H9 (cell line): ENCODE measurements at places on chromosomes 7 and 10. TPM values are rescaled to one million over a fixed set of nuclear protein-coding genes. Genes with fewer than 3 reads are reported as not detected.

DNA sequence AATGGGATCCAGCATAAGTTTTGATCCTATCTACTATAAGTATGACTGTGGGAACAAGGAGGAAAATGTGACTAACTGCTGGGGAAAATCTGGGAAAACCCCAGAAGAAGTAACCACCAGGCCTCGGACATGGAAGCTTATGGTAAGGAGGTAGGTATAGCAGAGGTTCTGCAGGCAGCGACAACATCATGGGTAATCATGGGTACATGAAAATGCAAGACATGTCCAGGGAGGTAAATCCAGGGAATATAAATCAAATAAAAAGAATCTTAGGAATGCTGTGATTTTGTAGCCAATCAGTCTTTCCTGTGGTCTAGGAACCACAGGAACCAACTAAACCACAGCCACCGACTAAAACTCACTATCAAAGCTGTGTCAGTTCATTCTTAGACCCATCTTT is 168.3 kb upstream of the NPY start:
- no peak overlapping the region for H3K4me3 ChIP-seq
- H3K27me3 ChIP-seq, result no peaks in the 10 kb centered on the region
- no peak overlapping the region for H3K27ac ChIP-seq
- H3K36me3 ChIP-seq, result no peaks in the 10 kb centered on the region
- no peaks in the 10 kb centered on the region for H3K4me1 ChIP-seq

GRCh38 chr7:138663725-138664710 is 37.1 kb downstream of the SVOPL start:
- peak overlapping the region; percentile 87 for H3K4me3 ChIP-seq
- peaks cover 17% of the 10 kb centered on the region; the same call in 1 of the 2 replicates for H3K4me1 ChIP-seq
- no peaks in the 10 kb centered on the region; the same call in 1 of the 2 replicates for H3K36me3 ChIP-seq
- H3K27ac ChIP-seq, result no peak overlapping the region

GRCh38 chr7:138257459-138258196 is 181.4 kb downstream of the AKR1D1 start:
- no peaks in the 10 kb centered on the region for H3K27me3 ChIP-seq
- H3K4me3 ChIP-seq, result no peak overlapping the region
- H3K4me1 ChIP-seq, result peaks cover 3% of the 10 kb centered on the region; the same call in 1 of the 2 replicates
- no peak overlapping the region for H3K27ac ChIP-seq

DNA sequence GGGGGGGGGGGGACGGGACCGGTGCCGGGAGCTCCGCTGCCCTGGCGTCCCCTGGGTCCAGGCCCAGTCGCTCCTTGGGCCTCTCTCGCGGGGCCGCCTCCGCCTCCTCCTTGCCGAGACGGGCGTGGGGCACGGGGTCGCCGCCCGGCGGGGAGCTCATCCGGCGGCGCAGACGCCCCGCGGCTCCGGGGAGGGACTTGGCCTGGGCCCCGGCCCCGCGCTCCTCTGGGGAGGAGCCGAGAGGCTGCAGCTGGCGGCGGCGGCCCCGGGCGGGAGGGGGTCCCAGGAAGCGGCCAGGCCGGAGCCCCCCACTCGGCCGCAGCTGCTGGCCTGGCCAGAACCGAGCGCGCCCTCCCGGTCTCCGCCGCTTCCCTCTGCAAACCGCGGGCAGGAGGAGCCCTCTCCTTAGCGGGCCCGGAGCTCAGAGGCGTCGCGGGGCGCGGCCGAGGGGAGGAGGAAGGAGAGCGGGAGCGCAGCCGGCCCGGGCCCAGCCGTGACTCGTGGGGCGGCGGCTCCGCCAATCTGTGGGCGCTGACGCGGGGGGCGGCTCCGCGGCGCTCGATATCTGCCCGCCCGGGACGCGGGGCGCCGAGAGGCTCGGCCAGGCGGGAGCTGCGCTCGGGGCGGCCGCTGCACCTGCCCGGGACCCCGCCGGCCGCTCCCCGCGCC is at the start of gene FAM20C:
Gene FAM20C, plus strand, starts transcription at position 591 of the 669 bp plus-strand sequence. CDS start 629 bp downstream, outside the sequence.
- peak; percentile 55 for DNase-seq
- H3K27me3 ChIP-seq, result no peaks in the 10 kb centered on the region
- peaks cover 6% of the 10 kb centered on the region; the same call in 1 of the 2 replicates for H3K4me1 ChIP-seq
- peak within 1 kb of the TSS; percentile 85 for H3K4me3 ChIP-seq
- peaks cover 34% of the 10 kb centered on the region for H3K36me3 ChIP-seq

DNA sequence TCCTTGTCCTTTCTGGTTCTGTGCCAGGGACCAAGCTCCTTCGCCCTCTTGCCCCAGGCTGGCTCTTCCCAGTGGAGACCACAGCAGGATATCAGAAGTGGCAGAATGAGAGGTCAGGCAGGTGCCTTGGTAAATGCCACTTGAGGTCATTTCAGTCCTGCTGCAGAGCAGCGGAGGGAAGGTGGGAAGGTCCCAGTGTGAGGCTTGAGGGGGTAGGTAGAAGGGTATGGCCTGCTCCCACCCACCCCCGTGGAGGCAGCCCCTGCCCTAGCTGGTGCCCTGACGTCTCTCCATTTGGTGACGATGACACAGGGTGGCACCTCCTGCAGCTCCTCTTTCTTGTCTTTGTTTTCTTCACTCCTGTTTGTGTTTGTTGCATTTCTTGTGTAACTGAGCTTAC is 538.8 kb downstream of the TCERG1L start:
- no peaks in the 10 kb centered on the region for H3K27me3 ChIP-seq
- H3K27ac ChIP-seq, result no peak overlapping the region
- no peak overlapping the region for H3K4me3 ChIP-seq
- DNase-seq, result no peak
- H3K4me1 ChIP-seq, result no peaks in the 10 kb centered on the region

DNA sequence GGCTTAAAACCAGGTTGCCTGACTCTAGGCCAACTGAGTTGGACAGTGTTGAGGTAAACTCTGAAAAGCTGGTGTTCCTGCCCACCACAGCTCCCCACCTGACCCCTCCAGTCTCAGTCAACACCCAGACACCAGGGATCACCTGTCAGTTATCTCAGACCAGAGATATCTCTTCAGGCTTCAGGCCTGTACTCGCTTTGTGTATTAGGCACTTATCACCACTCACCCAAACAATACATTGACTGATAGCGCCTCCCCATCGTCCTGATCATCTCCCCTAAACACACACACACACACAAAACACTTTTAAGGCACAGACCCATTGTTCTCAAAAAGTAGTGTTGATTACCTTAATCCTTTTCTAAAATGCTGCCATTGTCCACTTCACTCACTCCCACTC is 111.5 kb downstream of the PLCE1 start:
- no peak overlapping the region for H3K4me3 ChIP-seq
- H3K27ac ChIP-seq, result no peak overlapping the region
- no peak for DNase-seq
- no peaks in the 10 kb centered on the region for H3K27me3 ChIP-seq
- H3K36me3 ChIP-seq, result no peaks in the 10 kb centered on the region

GRCh38 chr7:28135760-28136159 is 44.8 kb downstream of the JAZF1 start:
- no peak overlapping the region for H3K4me3 ChIP-seq
- H3K27ac ChIP-seq, result no peak overlapping the region
- no peak for DNase-seq

GRCh38 chr10:97632949-97633884 is at the start of gene MORN4:
MORN4 (minus strand) TSS chr10:97633500; CDS start chr10:97619653, 13,847 bp downstream.
- H3K4me1 ChIP-seq, result no peaks in the 10 kb centered on the region
- no peak within 1 kb of the TSS for H3K27ac ChIP-seq
- peak; percentile 96 for DNase-seq
- H3K27me3 ChIP-seq, result no peaks in the 10 kb centered on the region

DNA sequence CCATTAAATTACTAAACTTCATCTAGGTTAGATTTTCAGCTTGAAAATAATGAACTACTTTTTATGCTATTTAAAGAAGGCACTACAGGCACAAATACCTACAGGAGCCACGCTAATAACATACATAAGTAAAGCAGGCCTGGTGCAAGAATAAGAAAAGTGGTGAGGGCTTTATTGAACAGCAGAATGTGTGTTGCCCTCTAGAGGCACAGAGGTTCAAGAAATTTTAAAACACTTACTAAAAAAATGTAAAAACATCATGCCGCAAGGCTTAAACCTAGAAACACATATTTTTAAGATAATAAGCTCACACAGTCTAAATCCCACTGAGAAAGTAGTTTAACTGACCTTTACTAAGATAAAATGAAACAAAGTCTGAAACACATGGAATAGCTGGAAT is 20.3 kb downstream of the CACUL1 start:
- no peak overlapping the region for H3K4me3 ChIP-seq
- no peaks in the 10 kb centered on the region for H3K27me3 ChIP-seq
- peaks cover 11% of the 10 kb centered on the region; the same call in 1 of the 2 replicates for H3K4me1 ChIP-seq
- H3K36me3 ChIP-seq, result no peaks in the 10 kb centered on the region; the same call in 1 of the 2 replicates
- no peak overlapping the region for H3K27ac ChIP-seq

- peaks cover 4% of the 10 kb centered on the region; the same call in 2 of the 3 replicates for H3K36me3 ChIP-seq
- no peaks in the 10 kb centered on the region for H3K27me3 ChIP-seq
- no peak for DNase-seq
- H3K4me3 ChIP-seq, result no peak overlapping the region
- H3K4me1 ChIP-seq, result no peaks in the 10 kb centered on the region
Observed at GRCh38 chr7:37336259-37336658, 112.4 kb downstream of the ELMO1 start.

GRCh38 chr10:107576746-107577145 is 412.2 kb upstream of the SORCS1 start:
- no peaks in the 10 kb centered on the region for H3K36me3 ChIP-seq
- H3K4me1 ChIP-seq, result no peaks in the 10 kb centered on the region
- H3K27ac ChIP-seq, result no peak overlapping the region

GRCh38 chr7:94040254-94040653 is 36.1 kb upstream of the BET1 start:
- DNase-seq, result no peak
- no peak overlapping the region for H3K4me3 ChIP-seq
- H3K36me3 ChIP-seq, result no peaks in the 10 kb centered on the region
- no peak overlapping the region for H3K27ac ChIP-seq

GRCh38 chr10:131630772-131631258 is 270.0 kb upstream of the PPP2R2D start:
- H3K27ac ChIP-seq, result no peak overlapping the region
- no peak for DNase-seq
- H3K4me3 ChIP-seq, result no peak overlapping the region
- no peaks in the 10 kb centered on the region for H3K27me3 ChIP-seq

DNA sequence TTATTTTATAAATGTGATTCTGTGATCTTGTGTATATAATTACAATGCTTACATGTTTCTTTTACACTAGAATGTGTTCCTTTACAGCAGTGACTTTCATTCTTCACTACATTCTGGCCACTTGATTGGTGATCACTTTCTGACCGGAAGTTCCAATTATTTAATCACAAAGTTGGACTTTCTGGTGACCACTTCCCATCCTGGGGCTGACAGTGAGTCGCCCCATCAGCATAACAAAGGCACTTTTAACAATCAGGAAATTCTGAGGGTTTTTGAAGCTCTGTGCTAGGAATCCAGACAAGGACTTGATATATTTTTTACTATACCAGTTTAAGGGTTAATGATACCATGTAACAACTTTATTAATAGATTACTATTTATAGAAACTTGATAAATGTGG is 282.3 kb upstream of the KAT6B start:
- no peaks in the 10 kb centered on the region for H3K36me3 ChIP-seq
- no peak for DNase-seq
- no peaks in the 10 kb centered on the region; the same call in 1 of the 2 replicates for H3K4me1 ChIP-seq
- H3K27me3 ChIP-seq, result no peaks in the 10 kb centered on the region
- H3K4me3 ChIP-seq, result no peak overlapping the region

DNA sequence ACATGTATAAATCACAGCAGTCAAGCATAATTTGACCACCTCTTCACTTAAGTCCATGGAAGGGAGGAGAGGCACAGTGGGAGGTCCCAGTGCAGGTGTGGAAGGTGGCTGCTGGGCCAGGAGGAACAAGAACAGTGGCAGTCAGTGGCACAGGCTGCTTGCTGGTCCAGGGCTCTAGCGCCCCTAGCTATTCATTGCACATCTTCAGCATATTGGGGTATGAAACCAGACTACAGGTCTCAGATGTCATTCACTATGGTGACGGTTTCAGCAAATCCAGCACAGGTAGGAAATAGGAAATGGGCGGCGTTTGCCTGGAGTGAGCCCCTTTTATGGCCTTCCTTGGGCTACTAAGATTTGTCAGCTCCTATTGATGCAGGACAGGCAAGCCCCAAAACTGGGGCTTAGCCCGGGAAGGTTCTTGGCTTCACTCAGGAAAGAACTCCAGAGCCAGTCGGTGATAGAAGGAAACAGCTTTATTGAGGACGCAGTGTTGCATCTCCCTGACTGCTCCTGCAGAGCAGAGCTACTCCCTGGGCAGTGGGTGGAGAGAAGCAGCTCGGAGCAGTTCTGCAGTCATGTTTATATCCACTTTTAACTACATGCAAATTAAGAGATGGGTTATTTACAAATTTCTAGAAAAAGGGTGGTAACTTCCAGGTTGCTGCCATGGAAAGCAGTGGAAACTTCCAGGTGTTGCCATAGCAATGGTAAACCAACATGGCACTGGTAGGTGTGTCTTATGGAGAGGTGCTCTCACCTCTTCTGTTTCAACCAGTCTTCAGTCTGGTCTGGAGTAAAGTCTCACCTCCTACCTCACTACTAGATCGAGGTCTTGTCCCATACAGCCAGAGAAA is 608.8 kb downstream of the PARD3 start:
- H3K36me3 ChIP-seq, result peaks cover 11% of the 10 kb centered on the region
- no peaks in the 10 kb centered on the region for H3K4me1 ChIP-seq
- no peak overlapping the region for H3K27ac ChIP-seq

GRCh38 chr10:57018452-57018851 is 657.4 kb upstream of the ZWINT start:
- no peak overlapping the region for H3K27ac ChIP-seq
- DNase-seq, result no peak
- no peaks in the 10 kb centered on the region for H3K27me3 ChIP-seq
- H3K4me1 ChIP-seq, result peaks cover 3% of the 10 kb centered on the region; the same call in 1 of the 2 replicates
- H3K36me3 ChIP-seq, result peaks cover 8% of the 10 kb centered on the region
- no peak overlapping the region for H3K4me3 ChIP-seq

GRCh38 chr7:3453398-3453797 is 152.3 kb downstream of the SDK1 start:
- no peaks in the 10 kb centered on the region for H3K4me1 ChIP-seq
- no peak overlapping the region for H3K4me3 ChIP-seq
- H3K27me3 ChIP-seq, result no peaks in the 10 kb centered on the region
- no peak overlapping the region for H3K27ac ChIP-seq

GRCh38 chr7:51238981-51239495 is 77.6 kb downstream of the COBL start:
- no peaks in the 10 kb centered on the region for H3K36me3 ChIP-seq
- no peak overlapping the region for H3K4me3 ChIP-seq
- no peak for DNase-seq
- H3K27ac ChIP-seq, result no peak overlapping the region
- no peaks in the 10 kb centered on the region for H3K27me3 ChIP-seq
- H3K4me1 ChIP-seq, result no peaks in the 10 kb centered on the region; the same call in 1 of the 2 replicates

- no peaks in the 10 kb centered on the region for H3K27me3 ChIP-seq
- peak; percentile 30 for DNase-seq
- H3K4me3 ChIP-seq, result no peak overlapping the region
- no peaks in the 10 kb centered on the region for H3K4me1 ChIP-seq
Observed at GRCh38 chr10:73159038-73159648, 8.7 kb downstream of the ECD start.

- H3K27ac ChIP-seq, result no peak overlapping the region
- no peak overlapping the region for H3K4me3 ChIP-seq
- no peaks in the 10 kb centered on the region for H3K4me1 ChIP-seq
- H3K36me3 ChIP-seq, result no peaks in the 10 kb centered on the region
Observed at GRCh38 chr10:47101807-47102206, 190.6 kb downstream of the PTPN20 start.

Gene C10orf120
- total RNA-seq, result not detected in 2 replicates

Gene SAP25
- 4.2 and 5.1 TPM in 2 replicates for total RNA-seq

Gene NRG3
- 0.97 and 1.6 TPM in 2 replicates for total RNA-seq

Gene STK31
- total RNA-seq, result 0.24 and 0.33 TPM in 2 replicates

Gene TMEM184A
- 1.3 and 1.5 TPM in 2 replicates for total RNA-seq

Gene GIMAP6
- not detected in 2 replicates for total RNA-seq

Gene C10orf67
- not detected in 2 replicates for total RNA-seq

Gene DYDC2
- 2.6 and 2.8 TPM in 2 replicates for total RNA-seq

Gene SEMA3C
- 1.4 and 1.6 TPM in 2 replicates for total RNA-seq

Gene SCIN
- 0.44 and 0.50 TPM in 2 replicates for total RNA-seq
